Nucleus accumbens (tissue), 56 donors: ENCODE measurements at places on chromosomes 13 and 19.

DNA sequence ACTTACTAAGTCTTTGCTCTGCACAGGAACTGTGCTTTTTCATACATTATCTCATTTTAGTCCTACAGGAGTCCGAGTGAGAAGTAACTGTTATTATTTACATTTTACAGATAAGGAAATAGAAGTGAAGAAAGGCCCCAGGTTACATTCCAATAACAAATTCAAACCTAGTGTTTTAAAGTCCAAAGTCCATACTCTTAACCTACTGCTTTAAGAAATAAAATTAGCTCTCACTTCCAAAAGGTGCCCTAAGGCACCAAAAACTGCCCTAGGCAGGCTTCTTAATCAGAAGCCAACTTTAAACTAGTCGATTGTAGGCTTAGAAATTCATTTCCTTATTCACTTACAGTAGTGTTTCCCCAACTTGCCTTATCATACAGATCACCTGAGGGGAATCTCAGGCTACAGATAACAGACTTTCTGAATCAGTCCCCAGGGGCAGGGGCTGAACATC lies 555.9 kb downstream of the DIAPH3 start:
- no peak for DNase-seq

DNA sequence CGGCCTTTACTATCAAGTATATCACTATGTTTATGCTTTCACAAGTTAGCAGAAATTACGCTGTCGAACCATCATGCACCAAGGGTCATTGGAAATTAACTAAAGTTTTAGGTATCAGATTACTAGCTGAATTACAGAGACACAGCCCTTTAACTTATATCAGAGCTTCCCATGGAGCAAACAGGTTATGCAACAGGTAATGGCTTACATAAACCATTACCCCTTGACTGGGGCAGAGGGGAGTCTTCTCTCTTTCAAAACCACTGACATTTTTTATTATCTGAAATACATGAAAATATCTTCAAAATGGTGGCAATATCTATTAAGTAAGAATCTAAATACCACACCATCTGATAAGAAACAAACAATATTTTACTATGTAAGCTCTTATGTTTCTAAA lies 1692.9 kb upstream of the SLC10A2 start:
- no peak for DNase-seq

GRCh38 chr13:74250738-74251190 lies 116.6 kb upstream of the KLF12 start:
- no peak for DNase-seq

DNA sequence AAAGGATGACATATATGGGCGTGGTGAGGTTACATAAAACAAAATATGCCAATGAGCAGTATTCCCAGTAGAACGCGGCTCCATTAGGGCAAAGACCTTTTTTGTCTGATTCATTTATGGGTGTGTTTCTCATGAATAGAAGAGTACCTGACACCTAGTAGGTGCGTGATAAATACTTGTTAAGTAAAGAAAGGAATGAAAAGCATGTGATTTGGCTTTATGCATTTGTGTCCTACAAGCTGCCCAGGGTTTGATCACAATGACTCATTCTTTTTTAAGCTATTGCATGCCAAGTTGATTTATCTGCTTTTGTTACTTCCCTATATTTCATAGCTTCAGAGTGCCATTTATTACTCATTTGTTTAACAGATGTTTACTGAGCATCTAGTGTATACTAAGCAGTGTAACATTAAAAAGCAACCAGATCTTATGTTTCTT lies 19.1 kb upstream of the KCTD4 start:
- no peak for DNase-seq

DNA sequence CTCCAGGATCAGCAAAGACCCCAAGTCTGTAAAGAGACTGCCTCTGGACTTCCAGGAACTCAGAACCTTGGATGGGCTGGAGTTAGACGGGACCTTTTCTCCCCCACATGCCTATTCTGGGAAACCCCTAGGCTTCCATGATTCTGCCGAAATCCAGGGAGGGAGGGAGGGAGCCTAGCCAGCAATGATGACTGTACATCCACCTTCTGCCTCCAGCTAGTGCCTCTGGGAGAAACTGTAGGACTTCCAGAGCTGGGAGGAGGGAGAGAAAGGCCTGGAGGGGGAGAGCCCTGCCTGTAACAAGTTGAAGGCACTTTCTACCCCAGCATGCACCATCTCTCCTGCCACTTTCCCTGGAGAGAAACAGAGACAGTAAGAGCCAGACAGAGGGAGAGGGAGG lies 6.0 kb upstream of the HAS1 start:
- DNase-seq = no peak
